ENCODE measurements at places on chromosomes 7 and 10.

GRCh38 chr10:119351189-119351588 lies 143.8 kb downstream of the GRK5 start:
- no peak for DNase-seq

DNA sequence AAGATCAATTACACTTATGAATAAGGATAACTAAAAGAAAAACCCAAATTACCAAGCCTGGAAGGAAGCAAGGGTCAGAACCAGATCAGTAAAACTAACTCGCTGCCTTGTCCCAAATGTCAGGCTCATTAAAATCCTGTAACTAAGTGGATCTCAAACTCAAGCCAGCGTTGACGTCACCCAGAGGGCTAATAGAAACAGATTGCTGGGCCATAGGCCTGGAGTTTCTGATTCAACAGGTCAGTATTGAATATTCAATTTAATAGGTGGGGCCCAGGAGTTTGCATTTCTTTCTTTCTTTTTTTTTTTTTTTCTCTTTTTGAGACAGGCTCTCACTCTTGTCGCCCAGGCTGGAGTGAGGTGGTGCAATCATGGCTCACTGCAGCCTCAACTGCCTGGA lies 397.0 kb downstream of the CALN1 start:
- DNase-seq: no peak

- no peak for DNase-seq
These were observed 10.3 kb downstream of the FAM3C start for GRCh38 chr7:121385800-121386179.

DNA sequence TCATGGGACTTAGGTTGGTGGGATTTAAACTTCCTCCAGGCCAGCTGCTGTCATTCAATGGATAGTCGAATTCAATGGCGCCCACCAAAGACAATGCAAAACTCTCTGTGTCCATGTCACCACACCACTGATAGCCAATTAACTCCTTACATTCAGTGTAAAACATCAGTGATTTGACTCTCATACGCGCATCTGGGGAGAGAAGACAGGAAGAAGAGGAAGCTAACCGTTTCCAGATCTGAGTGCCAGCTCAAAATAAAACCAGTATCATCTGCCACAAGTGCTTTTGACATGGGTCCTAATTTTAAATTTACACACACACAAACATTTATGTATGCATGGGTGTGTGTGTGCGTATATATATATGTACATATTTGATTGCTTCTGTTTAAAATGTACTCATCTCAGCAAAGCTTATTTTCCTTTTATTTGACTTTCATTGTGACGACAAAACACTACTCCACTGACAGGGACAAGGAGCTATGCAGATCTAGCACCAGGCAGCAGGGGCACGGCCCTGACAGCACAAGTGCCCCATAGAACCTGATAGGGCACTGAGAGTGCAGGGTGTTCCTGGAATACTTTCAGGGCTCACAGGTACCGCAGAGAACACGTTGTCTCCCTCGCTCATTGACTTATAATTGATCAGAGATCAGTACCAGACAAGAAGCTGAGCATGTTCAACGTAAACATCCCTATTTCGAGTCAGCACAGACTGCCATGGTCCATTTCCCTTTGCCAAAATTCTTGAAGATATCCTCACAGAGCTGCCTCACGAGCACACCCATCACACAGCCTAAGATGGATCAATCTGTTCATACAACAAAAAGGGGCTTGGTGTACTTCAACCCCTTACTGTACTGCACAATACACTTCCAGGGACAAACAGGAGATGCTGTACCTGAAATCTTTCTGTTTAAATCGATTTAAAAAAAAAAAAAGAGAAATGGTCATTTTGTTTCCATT lies 176.1 kb downstream of the COBL start:
- DNase-seq: peak; percentile 67

- DNase-seq: no peak
These were observed 14.3 kb downstream of the ZMIZ2 start for GRCh38 chr7:44762726-44763522.

GRCh38 chr10:70682920-70683600 lies 10.8 kb downstream of the ADAMTS14 start:
- DNase-seq: no peak

DNA sequence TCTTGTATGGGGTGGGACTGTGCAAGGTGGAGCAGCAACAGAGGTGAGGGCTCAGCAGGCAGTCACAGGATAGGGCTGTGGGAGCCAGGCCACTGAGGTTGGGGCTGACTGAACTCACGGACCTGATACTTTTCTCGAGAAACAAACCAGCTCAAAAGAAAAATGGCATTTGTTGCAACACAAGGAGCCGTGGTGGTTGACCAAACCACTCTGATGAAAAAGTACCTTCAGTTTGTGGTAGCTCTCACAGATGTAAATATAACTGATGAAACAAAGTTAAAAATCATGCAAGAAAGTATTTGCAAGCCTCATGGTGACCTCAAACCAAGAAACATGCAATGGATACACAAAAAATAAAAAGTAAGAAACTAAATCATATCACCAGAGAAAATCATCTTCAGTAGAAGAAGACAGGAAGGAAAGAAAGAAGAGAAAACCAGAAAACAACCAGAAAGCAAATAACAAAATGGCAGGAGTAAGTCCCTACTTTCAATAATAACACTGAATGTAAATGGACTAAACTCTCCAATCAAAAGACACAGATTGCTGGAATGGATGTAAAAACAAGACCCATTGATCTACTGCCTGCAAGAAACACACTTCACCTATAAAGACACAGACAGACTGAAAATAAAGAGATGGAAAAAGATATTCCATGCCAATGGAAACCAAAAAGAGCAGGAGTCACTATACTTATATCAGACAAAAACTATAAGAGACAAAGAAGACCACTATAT lies 48.9 kb upstream of the DUSP5 start:
- DNase-seq: peak; percentile 40

- no peak for DNase-seq
These were observed 41.1 kb upstream of the NFKB2 start for GRCh38 chr10:102354451-102354850.

GRCh38 chr10:113576852-113577251 lies 24.0 kb downstream of the HABP2 start:
- no peak for DNase-seq

GRCh38 chr10:115895166-115895565 lies 377.8 kb downstream of the GFRA1 start:
- DNase-seq: no peak

GRCh38 chr10:11404901-11405300 lies 206.5 kb downstream of the USP6NL start:
- DNase-seq: no peak

GRCh38 chr10:49760789-49761188 lies 1.3 kb downstream of the OGDHL start:
- DNase-seq: no peak

- no peak for DNase-seq
These were observed 544 bp downstream of the SEC23IP start for GRCh38 chr10:119893074-119893473.

DNA sequence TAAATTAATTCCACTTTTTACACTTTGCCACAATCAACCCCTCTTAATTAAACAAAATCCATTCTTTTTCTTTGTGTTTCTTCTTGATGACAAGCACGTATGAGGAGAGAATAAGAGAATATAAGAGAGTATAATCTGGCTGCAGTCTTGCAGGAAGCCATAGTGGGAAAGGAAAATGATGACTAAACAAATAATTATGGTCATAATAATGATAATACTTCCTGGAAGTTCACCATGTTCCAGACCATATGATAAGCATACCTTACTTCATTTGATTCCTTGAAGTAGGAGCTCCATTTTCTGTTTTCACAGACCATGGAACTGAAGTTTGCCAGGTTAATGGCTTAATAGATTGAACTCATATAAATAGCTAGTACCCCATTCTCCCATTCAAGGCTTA lies 237.8 kb downstream of the SEMA3D start:
- no peak for DNase-seq

DNA sequence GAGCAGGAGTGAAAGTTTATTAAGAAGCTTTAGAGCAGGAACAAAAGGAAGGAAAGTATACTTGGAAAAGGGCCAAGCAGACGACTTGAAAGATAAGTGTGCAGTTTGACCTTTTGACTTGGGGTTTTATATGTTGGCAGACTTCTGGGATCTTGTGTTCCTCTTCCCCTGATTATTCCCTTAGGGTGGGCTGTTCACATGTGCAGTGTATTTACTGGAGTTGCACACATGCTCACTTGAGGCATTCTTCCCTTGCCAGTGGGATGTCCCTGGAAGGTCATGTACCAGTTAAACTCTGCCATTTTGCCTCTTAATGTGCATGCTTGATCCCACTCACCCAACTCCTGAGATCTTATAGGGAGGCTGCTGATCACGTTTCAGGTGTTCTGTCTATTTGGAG lies 23.4 kb upstream of the ARHGAP12 start:
- no peak for DNase-seq

DNA sequence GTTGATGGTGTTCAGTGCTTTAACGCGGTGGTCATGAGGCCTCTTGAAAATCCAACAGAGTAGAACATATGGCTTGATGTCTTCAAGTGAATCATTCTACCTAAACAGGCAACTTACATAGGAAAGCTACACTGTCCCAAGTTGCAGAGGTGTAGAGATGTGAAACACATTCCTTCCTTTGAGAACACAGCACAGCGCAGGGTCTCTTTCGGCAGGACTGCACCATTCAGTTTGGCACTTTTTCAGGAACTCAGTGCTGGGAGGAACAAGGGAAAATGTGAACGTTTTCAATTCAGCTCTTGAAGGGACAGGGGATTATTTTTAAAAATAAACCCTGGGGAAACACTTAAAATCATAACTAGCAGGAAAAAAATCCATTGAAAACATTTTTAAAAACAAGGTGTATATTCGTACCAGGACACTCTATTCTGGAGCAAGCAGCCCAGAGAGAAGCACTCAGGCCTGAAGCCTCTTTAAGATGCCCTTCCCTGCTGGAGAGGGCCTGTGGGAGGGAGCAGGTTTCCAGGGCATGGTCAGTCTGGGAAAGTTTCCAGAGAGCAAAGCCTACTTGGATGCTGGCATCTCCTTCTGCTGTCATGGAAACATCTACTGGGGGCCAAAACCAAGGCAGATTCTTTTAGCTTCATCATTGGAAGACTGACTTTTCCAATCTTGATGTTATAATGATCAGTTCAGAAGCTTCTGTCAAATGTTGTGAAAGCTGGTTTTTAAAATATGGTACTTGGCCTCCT lies 60.4 kb upstream of the NPVF start:
- no peak for DNase-seq

DNA sequence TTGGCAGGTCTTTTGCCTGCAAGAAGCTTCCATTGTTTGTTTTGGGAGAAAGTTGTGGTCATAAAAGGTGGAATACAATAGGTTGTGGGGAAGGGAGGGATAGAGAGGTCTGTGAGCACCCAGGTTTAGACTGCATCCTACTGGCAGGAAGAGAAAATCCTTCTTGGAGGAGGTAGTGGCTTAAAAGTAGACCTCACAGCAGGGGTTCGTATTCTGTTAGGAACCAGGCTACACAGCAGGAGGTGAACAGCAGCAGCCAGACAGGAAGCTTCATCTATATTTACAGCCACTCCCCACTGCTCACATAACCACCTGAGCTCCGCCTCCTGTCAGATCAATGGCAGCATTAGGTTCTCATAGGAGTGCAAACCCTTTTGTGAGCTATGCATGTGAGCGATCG lies 245.3 kb downstream of the NSUN6 start:
- no peak for DNase-seq

- DNase-seq: no peak
These were observed 69.8 kb upstream of the GNA12 start for GRCh38 chr7:2913760-2914387.

GRCh38 chr10:13271552-13272163 lies 28.2 kb downstream of the PHYH start:
- peak; percentile 57 for DNase-seq

DNA sequence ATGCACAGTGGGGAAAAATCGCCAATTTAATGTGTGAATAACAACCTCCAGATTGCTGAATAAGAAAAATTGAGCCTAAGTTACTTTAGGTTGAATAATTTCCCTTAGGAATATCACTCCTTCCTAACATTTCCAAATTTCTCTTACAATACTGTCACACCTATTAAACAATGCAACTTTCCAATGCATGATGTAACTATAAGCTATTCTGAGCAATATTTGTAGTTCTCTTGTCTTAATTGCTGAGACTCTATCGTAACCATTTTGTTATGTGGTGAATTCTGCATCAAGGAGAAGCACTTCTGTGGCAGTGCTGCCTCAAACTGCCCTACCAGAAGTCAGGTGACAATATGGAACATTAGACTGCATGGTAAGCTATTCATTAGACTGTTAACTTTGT lies 386.7 kb upstream of the LRRN3 start:
- no peak for DNase-seq

GRCh38 chr7:156560075-156560474 lies 80.5 kb upstream of the RNF32 start:
- no peak for DNase-seq

DNA sequence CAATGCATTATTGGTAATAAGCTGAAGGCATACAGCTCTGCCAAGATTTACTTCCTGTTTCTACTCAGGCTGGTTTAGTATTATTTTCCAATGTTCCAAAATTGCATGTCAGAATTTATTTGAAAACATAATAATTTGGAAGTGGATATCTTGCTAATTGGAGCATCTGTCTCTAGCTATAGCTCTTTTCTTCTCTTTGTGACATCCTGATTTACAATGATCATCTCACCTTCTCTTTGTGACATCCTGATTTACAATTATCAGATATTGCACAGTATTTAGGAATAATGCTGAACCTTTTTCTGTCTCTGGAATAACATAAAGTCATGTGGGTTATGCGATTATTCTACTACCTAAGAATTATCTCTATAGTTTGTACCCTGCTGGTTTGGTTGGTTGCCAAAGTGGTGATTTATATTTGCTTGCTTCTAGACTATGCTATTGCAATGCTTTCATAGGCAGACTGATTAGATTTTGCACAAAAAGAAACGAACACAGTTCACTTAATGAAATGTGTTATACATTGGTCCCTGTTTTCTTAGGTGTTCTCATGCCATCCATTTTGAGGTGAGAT lies 44.3 kb upstream of the CABCOCO1 start:
- no peak for DNase-seq

GRCh38 chr10:94738588-94738987 lies 23.9 kb upstream of the CYP2C19 start:
- no peak for DNase-seq

- no peak for DNase-seq
These were observed 15.6 kb downstream of the SLC26A4 start for GRCh38 chr7:107676249-107676648.

DNA sequence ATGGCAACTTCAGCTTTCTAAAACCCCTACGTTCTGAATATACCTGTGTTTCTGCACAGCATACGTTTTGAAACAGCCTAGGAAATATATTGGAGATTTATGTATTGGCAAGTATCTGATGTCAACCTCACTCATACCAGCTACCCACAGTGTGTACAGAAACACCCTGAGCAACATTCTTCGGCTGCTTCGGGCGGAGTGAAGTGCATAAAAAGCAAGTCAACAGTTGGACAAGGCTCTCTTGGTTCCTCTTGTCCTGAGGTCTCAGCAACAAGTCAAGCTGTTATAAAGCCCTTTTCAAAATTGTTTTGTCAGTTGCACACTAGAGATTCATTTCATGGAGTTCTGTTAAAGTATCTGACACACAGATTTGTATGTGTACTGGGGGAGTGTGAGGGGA lies 40.0 kb upstream of the PAPSS2 start:
- no peak for DNase-seq

Measured in activated CD4-positive, alpha-beta T cell treated with anti-CD3 and anti-CD28 coated beads, Interleukin-2, Interleukin-6, amounts not matched to agents 100 ng/mL and 50 ng/mL, durations not matched to agents 16 hours and 8 hours (primary cell).